B cell (primary cell): ENCODE measurements at places on chromosomes 2 and 18. TPM values are rescaled to one million over a fixed set of nuclear protein-coding genes. Genes with fewer than 3 reads are reported as not detected.

Gene STARD7
- total RNA-seq = 132 and 133 TPM in 2 replicates

Gene MBD1
- 120 and 132 TPM in 2 replicates for total RNA-seq

Gene SNORC
- 0.94 and 2.2 TPM in 2 replicates for total RNA-seq

DNA sequence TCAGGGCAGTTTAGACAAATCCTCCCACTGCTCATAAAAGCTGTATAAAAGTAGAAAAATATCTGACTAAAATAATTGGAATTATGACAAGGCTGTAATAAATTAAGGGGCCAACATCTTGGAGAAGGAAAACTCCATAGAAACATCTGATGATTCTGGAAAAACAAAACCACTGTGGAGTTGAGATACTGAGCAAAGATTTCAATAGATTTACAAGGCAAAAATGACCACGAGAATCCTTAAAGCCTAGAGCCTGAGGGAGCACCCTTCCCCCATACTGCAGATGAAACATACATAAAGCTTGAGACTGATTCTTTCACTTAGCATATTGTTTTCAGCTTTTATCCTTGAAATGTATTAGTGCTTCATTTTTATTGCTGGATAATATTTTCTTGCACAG, 286.4 kb upstream of the MMADHC start:
- H3K27me3 ChIP-seq = no peaks in the 10 kb centered on the region
- H3K4me1 ChIP-seq = no peaks in the 10 kb centered on the region
- H3K27ac ChIP-seq = no peak overlapping the region
- no peak for DNase-seq
- no peaks in the 10 kb centered on the region for H3K36me3 ChIP-seq

DNA sequence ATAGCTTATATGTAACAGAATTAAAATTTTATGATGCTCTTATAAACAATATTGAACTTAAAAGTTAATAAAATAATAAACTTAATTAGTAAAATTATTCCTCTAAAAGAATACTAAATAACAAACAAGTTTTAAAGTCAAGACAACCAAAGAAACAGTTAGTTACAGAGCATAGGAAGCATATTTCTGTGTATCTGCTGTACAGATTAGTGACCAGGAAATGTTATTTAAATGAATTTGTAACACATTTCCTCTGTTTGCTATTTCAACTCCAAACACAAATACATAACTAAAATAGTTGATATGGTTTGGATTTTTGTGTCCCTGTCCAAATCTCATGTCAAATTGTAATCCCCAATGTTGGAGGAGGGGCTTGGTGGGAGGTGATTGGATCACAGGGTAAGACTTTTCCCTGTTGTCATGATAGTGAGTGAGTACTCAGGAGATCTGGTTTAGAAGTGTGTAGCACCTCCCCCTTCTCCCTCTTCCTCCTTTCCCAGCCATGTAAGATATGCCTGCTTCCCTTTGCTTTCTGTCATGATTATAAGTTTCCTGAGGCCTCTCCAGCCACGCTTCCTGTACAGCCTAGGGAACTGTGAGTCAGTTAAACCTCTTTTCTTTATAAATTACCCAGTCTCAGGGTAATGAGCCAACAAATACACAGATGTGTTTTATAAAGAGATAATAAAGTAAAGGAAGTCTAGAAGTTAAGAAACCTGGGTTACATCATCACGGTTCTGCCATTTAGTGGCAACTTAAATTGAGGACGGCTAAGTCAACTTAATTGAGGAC, 51.8 kb downstream of the ROCK2 start:
- H3K27me3 ChIP-seq = no peaks in the 10 kb centered on the region
- peaks cover 4% of the 10 kb centered on the region for H3K4me1 ChIP-seq
- H3K27ac ChIP-seq = no peak overlapping the region
- H3K36me3 ChIP-seq = no peaks in the 10 kb centered on the region

GRCh38 chr2:207503234-207503633, 26.5 kb upstream of the CREB1 start:
- H3K36me3 ChIP-seq = no peaks in the 10 kb centered on the region
- H3K27me3 ChIP-seq = no peaks in the 10 kb centered on the region
- H3K4me1 ChIP-seq = peaks cover 78% of the 10 kb centered on the region

- peaks cover 4% of the 10 kb centered on the region for H3K36me3 ChIP-seq
- no peak overlapping the region for H3K27ac ChIP-seq
- no peaks in the 10 kb centered on the region for H3K4me1 ChIP-seq
- no peak for DNase-seq
- no peak overlapping the region for H3K4me3 ChIP-seq
- no peaks in the 10 kb centered on the region for H3K27me3 ChIP-seq
Observed at GRCh38 chr2:10599921-10600320, 89.9 kb downstream of the NOL10 start.

GRCh38 chr2:10322973-10323372, 20.3 kb downstream of the HPCAL1 start:
- no peak overlapping the region for H3K27ac ChIP-seq
- peaks cover 46% of the 10 kb centered on the region for H3K4me1 ChIP-seq
- peaks cover 3% of the 10 kb centered on the region for H3K36me3 ChIP-seq
- DNase-seq = no peak

DNA sequence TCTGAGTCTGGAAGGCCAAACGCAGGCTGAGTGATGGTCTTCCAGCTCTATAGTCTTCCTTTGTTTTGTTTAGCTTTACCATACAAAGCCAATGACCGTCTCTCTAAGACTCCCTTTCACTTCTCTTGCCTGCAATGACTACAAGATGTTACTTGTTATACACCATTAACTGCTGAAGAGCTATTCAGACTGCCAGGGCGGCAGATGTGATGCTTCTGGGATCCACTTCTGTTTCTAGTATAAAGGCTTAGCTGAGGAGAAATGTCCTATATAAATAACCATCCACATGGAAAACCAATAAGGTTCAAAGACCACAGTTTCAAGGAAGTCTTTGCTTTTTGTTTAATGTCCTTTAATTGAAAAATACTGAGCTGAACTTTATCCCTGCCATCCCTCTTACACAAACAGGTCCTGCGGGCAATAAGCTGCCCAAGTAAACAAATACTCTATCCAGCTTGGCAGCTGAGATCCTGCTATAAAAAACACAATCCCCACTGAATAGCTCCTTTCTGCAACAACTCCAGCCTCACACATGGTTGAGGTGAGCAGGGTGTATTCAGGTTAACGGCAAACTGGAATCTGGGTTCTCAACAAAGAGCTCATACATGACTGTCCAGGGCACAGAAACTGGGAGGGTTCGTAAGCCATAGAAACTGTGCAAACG, 124.6 kb downstream of the VIT start:
- H3K4me3 ChIP-seq = no peak overlapping the region
- no peak for DNase-seq
- no peaks in the 10 kb centered on the region for H3K27me3 ChIP-seq

Gene GRHL1
- 0.70 and 0.76 TPM in 2 replicates for total RNA-seq

DNA sequence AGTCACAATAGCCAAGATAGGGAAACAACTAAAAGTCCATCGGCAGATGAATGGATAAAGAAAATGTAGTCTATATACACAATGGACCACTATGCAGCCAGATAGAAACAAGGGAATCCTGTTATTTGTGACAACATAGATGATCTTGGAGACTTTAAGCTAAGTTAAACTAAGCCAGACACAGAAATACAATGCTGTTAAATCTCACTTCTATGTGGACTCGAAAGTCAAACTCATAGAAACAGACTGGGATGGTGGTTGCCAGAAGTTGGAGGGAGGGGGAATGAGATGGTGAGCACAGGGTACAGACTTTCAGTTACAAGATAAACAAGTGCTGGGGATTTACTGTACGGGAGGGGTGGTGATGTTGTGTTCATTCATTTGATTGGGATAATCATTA, 5.4 kb upstream of the CNDP1 start:
- H3K4me1 ChIP-seq = no peaks in the 10 kb centered on the region
- no peaks in the 10 kb centered on the region for H3K27me3 ChIP-seq
- no peaks in the 10 kb centered on the region for H3K36me3 ChIP-seq
- no peak for DNase-seq
